ENCODE measurements at places on chromosomes 2 and 18. TPM values are rescaled to one million over a fixed set of nuclear protein-coding genes. Genes with fewer than 3 reads are reported as not detected.

KATNAL2 gene
- 5.9 TPM for total RNA-seq

MLPH gene
- 0.65 TPM for total RNA-seq

SCN2A gene
- 1.0 TPM for total RNA-seq

ACKR3 gene
- 44.4 TPM for total RNA-seq

SFT2D3 gene
- total RNA-seq: 6.0 TPM

TUBA3D gene
- not detected for total RNA-seq

TTC39C gene
- total RNA-seq: 29.0 TPM

CYP27C1 gene
- total RNA-seq: 2.4 TPM

SH3RF3 gene
- total RNA-seq: 10.8 TPM

Data from articular chondrocyte of knee joint (primary cell).